ENCODE measurements at places on chromosomes 2 and 18.
A peak's percentile ranks its signal among the peaks of the same experiment; 100 is the strongest.

DNA sequence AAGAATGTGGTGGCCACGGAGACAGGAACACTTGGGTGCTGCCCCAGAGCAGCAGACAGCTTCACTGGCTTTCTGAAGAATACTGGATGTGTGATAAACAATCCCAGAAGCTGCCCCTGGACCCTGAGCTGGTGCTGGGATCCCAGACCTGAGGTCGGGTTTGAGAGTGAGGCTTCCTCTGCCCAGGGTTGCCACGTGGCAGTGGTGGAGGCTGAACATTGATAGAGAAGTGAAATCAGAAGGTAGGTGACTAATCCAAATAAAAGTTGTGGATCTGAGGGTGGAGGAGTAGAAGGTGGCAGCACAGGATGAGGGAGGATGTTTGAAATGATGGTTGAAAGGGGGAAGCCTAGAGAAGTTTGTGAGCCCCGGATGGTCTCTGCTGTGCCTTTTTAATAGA is 64.0 kb downstream of the FMNL2 start:
- DNase-seq = no peak

GRCh38 chr18:2303517-2304238 is 267.6 kb downstream of the METTL4 start:
- no peak for DNase-seq

- DNase-seq = no peak
Measured at GRCh38 chr18:57062844-57063243, 84.0 kb upstream of the BOD1L2 start.

GRCh38 chr2:41963661-41964525 is 83.9 kb upstream of the PKDCC start:
- peak; percentile 22 for DNase-seq

GRCh38 chr2:197217541-197217940 is 93.0 kb downstream of the ANKRD44 start:
- no peak for DNase-seq

DNA sequence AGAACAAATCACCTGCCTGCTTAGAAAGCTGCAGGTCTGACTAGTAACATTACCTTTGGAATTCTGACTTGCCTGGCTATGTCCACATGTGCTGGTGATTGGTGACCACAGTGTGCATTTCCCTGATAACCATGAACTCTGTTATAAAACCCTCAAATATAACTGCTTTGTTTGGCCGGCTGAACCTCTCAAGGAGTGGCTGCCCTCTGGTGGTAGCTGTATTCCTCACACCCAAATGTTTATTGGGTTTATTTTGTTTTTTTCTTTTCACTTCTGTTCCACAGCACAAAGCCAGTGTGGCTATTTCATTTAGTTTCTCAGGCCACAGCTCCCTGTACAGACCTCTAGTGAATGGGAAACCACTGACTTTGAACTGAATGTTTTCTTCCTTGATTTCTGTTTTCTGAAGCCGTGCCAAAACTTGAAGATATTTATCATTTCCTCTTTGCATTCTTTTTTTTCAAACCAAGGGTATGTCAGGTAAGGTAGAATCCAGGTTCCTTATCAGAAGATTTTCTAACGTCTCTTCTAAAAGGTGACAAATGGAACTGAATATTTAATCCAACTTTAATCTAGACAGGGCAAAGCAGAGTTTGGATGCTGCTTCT is 549.0 kb upstream of the VRK2 start:
- DNase-seq = no peak

DNA sequence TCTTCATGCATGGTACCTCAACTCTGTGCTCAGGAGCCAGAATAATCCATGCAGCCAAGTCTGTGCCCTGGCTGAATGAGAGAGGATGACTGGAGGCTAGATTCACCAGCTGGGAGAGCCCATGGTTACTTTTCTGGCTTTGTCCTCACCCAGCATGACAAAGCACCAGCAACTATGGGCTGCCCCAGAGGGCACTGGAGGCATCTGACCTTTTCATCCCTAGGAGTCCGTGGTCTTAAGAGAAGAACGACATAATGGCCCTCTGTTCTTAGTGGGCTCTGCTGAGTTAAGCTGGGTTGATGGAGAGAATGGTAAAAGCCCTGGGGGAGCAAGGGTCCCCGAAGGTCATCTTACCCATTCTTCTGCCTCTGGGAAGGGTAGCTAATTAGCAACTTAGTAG is 54.6 kb upstream of the TNP1 start:
- DNase-seq = no peak

DNA sequence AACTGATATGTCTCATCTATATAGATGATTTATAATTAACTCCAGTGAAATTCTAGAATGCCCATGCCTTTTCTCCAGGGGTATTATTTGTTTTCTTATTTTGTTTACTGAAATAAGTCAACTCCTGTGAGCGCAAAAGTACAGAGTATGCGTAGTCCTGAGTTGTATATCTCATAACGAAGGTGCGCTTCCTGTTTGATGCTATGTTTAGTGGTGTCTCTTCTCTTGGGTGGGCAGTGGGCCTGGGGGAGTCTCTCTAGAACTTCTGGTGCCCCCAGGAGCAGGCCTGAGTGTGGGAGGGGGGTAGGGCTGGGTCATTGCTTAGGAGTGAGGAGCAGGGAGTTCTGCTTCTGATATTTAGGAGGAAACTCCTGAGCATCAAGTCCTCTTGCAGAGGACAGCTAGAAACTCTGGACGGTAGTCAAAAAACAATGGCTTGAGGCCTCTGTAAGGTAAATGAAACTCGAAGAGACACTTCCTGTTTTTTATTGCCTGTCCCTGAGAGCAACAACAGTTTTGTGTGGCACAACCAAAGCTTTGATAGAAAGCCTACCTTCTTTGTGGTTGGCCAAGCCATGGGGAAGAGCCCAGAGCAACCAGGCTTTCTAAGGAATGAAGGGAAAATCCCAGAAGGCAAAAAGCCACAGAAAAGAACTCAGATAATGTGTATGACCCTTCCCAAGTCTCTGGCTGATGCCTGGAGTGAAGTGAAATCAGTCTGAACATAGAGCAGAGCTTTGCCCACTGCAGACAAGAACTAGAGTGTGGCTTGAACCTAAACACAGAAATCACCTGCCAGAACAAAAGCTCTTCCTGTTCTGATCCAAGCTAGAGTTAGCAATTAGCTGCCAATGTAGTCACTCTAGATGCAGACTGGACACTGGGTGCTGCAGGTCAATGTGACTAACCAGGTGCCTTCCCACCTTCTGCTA is 8.5 kb upstream of the SP140L start:
- DNase-seq = no peak

GRCh38 chr2:150674283-150674682 is 186.8 kb upstream of the RND3 start:
- DNase-seq = no peak

DNA sequence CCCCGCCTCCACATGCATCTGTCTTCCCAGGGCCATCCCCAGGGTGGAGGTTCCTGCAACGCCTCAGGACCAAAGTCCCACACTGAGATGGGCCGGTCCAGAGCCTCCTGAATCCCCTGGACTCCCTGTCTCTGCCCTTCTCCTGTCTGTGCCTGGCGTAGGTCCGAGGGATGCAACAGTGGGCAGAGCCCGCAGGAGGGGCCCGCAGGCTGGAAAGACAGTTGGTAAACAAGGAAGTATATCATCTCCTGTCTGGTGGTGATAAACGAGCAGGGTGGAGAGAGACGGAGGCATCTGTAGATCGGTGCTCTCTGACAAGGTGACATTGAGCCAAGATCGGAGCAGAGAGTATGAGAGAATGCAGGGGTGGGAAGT is 72.6 kb upstream of the RAB6C start:
- DNase-seq = no peak

- no peak for DNase-seq
Measured at GRCh38 chr2:26302846-26303245, 43.1 kb upstream of the SELENOI start.

- DNase-seq = no peak
Measured at GRCh38 chr2:121186261-121186660, 98.7 kb downstream of the TFCP2L1 start.

- DNase-seq = no peak
Measured at GRCh38 chr2:208654056-208654455, 247.5 kb downstream of the PTH2R start.

GRCh38 chr2:45892757-45893156 is 241.3 kb downstream of the PRKCE start:
- DNase-seq = no peak

GRCh38 chr2:57432528-57432927 is 614.1 kb upstream of the VRK2 start:
- no peak for DNase-seq

- DNase-seq = no peak
Measured at GRCh38 chr2:11444737-11445136, 21.2 kb downstream of the E2F6 start.

Data from brain pericyte (primary cell).